HS-5 (cell line): ENCODE measurements at places on chromosomes 11 and 22.

GRCh38 chr11:45092901-45093760 is 53.3 kb upstream of the PRDM11 start:
- DNase-seq = peak; percentile 40

GRCh38 chr22:17096071-17096470 is 11.3 kb downstream of the IL17RA start:
- no peak for DNase-seq

- DNase-seq = no peak
These were observed 5.2 kb downstream of the UPB1 start for GRCh38 chr22:24500277-24500820.

GRCh38 chr11:30016588-30017363 is at the start of gene KCNA4:
Gene KCNA4, minus strand, starts transcription at chr11:30017030. Its CDS starts 4,352 bp downstream, at chr11:30012678.
- DNase-seq = peak; percentile 15

DNA sequence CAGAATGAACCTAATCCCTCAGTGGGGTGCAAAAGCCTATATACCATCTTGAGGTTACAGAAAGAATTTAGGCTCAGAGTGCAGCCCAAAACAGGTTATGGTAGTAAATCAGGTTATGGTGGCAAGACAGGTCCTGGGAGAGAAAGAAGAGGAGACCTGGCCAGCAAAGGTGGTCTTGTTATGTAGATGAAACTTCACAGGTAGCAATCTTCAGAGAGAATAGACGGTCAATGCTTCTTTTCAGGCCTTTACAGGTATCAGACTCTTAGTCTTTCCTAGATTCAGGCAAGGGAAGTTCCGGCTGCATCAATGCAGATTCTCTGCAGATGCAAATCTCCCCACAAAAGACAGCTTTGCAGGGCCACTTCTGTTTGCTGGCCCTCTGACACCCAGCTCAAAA is 45.8 kb upstream of the SORL1 start:
- DNase-seq = no peak

- no peak for DNase-seq
These were observed 197.3 kb upstream of the FOLH1 start for GRCh38 chr11:49405743-49406142.

GRCh38 chr11:106391771-106392420 is 314.4 kb downstream of the AASDHPPT start:
- peak; percentile 60 for DNase-seq

GRCh38 chr11:129992161-129992944 is 10.3 kb downstream of the PRDM10 start:
- DNase-seq = no peak

DNA sequence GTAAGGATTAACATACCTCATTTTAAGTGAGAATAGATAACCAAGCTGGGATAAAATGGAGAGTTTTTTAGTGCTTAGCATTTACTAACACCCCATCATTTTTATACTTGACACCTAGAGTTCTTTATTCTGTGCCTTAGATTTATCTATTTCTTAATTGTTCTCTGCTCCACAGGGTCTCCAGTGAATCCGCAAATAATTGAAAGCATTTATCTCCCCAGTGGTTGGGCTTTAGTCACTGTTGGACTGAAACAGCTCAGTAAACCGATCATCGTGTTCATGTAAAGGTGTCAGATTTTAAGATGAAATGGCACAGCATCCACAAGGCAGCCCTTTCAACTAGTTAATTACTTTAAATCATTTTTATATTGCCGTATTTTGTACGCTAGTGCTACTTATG is 17.8 kb upstream of the GRIA4 start:
- DNase-seq = no peak

GRCh38 chr11:9802291-9802861 is 138.5 kb downstream of the SWAP70 start:
- DNase-seq = peak; percentile 84

DNA sequence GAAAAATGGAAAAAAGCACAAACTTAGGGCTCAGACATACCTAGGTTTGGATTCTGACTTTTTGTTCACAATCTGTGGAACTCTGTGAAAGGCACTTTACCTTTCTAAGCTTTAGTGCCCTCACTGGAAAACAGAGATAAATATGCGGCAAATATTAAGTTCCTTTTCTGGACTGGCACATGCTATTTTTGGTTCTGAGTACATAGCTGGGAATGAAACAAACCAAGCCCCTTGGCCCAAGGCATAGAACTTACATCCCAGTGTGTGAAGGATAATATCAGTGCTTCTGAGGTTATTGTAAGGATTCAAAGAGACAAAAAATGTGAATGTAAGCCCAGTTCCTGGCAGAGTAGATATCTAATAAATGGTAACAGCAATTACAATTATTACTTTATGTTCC is 227.5 kb downstream of the ADAMTS15 start:
- no peak for DNase-seq

DNA sequence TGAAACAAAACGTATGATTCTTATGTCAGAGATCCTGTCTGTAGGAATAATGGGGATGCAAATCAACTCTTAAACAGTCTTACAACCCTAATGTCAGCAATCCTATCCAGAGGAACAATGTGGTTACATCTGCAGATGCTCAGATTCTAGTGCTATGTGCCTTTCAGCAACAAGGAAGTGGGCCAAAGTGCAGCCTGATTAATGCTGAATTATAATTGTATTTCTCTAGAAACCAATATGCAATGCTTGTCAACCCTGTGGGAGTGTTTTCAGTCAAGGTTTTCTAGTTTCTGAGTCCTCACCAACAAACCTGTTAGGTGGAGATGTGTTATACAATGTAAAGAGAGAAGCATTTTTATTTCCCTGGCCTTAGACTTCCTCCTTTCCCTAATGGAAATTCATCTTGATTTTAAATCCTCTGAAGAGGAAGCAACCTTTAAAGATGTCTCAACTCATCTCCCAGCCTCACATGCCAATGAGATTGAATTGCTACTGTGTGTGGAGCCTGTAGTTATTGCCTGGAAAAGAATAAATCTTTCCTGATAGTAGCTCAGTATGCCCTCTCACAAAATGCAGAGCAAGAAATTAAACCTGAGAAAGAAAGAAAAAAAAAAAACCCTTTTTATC is 26.2 kb upstream of the TMEM123 start:
- DNase-seq = no peak

DNA sequence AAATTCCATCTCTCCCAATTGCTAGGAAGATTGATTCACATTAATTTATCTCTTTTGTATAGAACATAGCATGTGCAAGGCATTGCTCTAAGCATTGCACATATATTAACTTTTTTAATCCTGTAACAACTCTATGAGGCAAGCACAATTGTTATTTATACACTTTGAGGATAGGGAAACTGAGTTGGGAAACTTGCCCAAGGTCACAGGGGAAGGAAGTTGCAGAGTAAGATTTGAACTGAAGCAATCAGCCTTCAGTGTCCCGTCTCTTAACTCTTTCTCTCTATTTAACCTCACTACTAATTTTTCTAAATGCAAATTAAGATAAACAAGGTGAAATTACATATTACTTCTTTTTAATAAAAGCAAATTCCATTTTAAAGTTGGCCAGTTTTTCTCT is 22.2 kb downstream of the OR56B4 start:
- no peak for DNase-seq

DNA sequence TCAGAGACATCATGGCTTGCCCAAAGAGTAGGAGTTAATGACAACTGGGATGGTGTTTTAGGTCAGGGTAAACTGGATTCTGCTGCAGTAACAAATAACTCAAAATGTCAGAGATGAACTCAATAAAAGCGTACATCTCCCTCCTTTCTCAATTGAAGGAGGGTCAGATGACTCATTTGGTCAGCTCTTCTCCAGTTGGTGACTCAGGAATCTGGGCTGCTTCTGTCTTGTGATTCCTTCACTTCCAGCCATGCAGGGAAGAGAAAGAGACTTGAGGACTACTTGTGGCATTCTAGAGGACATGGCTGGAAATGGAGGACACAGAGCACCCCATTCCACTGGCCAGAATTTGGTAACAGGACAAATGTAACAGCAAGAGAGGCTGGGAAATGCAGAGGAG is 3.2 kb upstream of the SYT13 start:
- peak; percentile 24 for DNase-seq
